Activated naive CD8-positive, alpha-beta T cell treated with anti-CD3 and anti-CD28 coated beads, Interleukin-2, amount 50 U/mL, for 16 hours (primary cell): ENCODE measurements at places on chromosomes 1 and 21.

- no peak for DNase-seq
Measured at GRCh38 chr1:170749959-170750358, 86.0 kb downstream of the PRRX1 start.

DNA sequence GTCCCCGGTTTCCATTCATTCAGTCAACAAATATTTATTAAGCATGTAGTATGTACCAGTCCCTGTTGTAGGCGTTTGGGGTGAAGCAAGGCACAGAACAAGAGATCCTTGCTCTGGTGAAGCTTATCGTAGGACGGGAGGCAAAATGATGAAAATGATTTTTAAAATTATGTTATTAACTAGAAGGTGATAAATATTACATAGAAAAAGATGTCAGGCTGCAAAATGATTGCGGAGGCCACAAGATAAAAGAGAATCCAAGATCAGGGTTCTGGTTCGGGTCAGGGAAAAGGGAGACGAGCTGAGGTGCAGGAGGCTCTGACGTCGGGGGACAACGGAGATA lies 602 bp upstream of the CGN start:
- no peak for DNase-seq

GRCh38 chr1:182621906-182622305 lies 17.7 kb upstream of the RGS16 start:
- no peak for DNase-seq

DNA sequence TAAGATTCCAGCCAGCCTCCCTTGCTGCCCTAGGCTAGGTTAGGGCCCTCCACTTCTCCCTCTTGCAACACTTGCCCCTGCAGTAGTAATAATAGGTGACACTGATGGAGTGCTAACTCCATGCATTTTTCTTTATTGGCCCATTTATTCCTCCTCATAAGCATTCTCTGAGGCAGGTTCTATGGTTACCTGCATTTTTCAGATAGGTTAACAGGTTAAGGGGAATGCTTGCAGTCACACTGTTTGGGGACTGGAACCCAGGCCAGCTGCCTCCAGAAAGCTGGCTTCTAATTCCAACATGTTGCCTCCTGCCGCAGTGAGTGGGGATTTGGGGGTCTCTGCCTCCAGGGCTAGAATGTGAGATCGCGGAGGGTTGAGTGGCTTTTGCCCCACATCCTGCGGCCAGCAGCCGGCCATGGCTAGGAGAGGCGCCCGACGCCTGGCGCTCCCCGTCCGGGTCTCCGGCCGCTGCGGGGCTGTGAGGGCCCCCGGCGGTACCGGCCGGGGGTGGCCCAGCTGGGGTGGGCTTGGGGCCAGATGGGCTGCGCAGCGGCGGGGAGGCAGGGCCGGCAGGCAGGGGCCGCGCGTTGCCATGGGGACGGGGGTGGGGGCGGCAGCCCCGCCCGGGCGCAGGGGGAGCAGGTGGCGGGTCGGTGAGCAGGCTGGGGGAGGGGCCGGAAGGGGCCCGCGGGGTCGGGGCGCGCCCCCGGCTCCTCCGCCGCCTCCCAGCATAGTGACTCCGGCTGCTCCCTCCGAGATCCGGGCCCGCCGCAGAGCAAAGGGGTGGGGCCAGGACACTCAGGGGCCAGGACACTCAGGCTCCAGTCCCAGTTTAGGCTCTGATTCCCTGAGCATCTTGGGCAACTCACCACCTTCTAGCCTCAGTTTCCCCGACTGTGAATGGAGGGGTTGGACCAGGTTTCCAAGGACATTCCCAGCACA lies 68.4 kb upstream of the SSBP3 start:
- DNase-seq, result no peak

DNA sequence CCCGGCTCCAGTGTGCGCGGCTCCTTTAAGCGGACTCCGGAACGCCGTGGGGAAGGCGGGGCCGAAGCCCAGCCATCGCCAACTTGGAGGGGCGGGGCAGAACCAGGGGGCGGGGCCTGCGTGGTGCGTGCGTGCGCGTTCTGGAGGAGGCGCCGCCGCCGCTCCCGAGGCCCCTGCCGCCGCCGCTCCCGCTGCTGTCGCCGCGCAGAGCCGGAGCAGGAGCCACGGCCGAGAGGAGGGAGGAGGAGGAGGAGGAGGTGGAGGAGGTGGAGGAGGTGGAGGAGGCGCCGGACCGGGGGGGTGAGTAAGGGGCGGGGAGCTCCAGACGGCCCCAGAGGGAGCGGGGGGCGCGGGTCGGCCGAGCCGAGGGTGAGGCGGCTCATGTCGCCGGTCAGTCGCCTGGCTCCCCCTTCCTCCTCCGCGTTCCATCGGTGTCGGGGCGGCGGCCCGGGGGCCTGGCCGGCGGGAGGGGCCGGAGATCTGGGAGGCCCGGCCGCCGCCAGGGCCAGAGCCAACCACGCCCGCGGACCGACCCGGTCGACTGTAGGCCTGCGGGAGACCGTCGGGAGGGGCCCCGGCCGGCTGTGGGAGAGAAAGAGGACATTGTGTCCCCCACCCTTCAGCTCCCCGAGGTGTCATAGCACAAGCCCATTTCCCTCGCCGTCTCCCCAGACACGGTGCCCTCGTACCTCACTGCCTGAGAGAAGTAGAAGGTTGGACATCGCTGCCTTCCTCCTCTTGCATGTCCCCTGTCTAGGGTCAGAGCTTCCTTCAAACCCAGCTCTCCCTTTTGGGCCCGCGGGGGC lies at the start of gene RAP1A:
TSS of gene RAP1A (plus strand) at position 155 of the 806 bp plus-strand sequence. CDS start 71,572 bp downstream, outside the sequence.
- peak; percentile 91 for DNase-seq

- no peak for DNase-seq
Measured at GRCh38 chr21:42443876-42444744, 40.4 kb downstream of the UBASH3A start.
